AG09319 (cell line): ENCODE measurements at places on chromosomes 7 and 10.

- no peak for DNase-seq
Measured at GRCh38 chr7:114622221-114622620, 207.6 kb downstream of the FOXP2 start.

GRCh38 chr7:19930051-19930450, 156.6 kb upstream of the TMEM196 start:
- DNase-seq, result no peak

GRCh38 chr10:32961895-32962369, 3.9 kb upstream of the ITGB1 start:
- DNase-seq, result no peak

- DNase-seq, result no peak
Measured at GRCh38 chr7:157729566-157729965, 392.8 kb downstream of the DNAJB6 start.

GRCh38 chr7:93910076-93910994, 4.0 kb downstream of the GNGT1 start:
- DNase-seq, result peak; percentile 62

DNA sequence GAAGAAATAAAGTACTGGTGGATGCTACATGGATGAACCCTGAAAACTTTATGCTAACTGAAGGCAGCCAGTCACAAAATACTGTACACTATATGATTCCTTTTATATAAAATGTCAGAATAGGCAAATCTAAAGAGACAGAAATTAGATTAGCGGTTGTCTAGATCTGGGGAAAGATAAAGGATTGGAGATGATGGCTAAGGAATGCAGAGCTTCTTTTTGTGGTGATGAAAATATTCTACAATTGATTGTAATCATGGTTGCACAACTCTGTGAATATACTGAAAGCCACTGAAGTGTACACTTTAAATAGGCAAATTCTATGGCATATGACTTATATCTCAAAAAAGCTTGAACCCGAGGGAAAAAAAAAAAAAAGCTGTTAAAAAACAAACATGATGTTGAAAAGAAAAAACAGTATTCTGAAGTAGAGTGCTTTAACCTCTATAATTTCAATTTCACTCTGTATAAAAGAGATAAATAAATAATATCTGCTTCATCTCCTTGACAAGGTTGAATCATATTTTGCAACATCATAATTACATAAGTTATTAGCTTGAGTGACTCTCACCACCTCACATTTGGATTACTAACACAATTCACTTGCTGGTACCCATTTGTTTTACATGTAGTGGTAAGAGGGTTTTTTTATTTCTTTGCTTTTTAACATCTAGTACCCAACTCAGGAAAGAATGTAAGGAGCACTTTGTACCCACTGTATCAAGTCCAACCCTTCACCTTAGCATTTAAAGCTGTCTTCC, 2.8 kb upstream of the GNAI1 start:
- DNase-seq, result no peak

- DNase-seq, result no peak
Measured at GRCh38 chr10:5559642-5560141, 34.9 kb downstream of the CALML3 start.

DNA sequence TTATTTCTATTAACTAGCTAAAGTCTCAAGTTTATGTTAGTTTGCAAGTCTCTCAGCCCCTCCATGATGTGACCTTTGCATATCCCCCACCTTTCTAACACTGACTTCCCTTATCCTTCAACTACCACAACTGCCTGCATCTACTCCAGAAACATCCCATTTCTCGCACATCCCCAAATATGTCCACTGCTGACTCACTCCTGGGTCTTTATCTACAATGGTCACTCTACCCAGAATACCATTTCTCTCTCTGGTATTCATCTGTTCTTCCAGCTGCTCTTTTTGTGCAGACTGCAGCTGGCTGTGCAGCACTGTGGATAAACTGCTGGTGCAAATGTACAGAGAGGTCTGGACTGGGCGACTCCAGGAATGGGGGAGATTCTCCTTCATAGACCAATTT, 32.7 kb upstream of the PRSS1 start:
- no peak for DNase-seq

GRCh38 chr10:117551330-117552155, 9.0 kb downstream of the EMX2 start:
- DNase-seq, result no peak

GRCh38 chr10:114305521-114305925, 66.5 kb downstream of the VWA2 start:
- no peak for DNase-seq

GRCh38 chr10:56319386-56319785, 41.7 kb downstream of the ZWINT start:
- DNase-seq, result no peak

- DNase-seq, result no peak
Measured at GRCh38 chr10:45399113-45399512, 25.1 kb downstream of the ALOX5 start.

GRCh38 chr7:2166625-2167280, 66.0 kb downstream of the MAD1L1 start:
- DNase-seq, result no peak

DNA sequence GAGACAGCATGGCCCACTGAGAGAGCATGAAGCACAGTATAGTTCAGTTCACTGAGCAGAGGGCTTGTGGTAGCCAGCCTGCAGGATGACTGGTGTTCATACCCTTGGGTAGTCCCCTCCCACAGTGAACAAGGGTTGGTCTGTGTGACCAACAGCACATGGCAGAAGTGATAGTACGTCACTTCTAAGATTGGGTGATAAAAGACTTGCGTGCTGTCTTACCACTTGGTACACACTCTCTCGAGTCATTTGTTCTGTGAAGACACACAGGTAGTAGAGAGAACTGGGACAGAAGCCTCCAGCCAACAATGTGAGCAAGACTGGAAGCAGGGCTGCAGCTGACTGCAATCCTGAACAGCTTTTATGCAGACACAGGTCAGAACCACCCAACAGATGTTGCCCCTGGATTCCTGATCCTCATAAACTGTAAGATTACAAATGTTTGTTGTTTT, 14.6 kb downstream of the EPC1 start:
- no peak for DNase-seq

DNA sequence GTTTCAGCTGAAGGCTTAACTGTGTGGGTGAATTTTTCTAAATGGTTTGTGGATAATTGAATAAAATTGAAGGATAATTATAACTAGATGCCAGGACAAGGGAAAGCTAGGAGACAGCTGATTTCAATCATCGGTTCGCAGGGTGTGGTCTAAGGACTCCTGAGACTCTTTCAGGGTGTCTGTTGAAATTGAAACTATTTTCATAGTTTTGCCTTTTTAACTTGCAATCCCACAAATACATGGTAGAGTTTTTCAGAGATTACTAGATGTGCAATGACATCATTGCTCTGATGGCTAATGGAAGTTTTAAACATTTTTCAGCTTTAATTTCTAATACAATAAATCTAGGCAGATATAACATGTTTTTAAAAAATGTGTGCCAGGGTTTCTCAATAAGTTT, 18.5 kb downstream of the TRUB1 start:
- no peak for DNase-seq

DNA sequence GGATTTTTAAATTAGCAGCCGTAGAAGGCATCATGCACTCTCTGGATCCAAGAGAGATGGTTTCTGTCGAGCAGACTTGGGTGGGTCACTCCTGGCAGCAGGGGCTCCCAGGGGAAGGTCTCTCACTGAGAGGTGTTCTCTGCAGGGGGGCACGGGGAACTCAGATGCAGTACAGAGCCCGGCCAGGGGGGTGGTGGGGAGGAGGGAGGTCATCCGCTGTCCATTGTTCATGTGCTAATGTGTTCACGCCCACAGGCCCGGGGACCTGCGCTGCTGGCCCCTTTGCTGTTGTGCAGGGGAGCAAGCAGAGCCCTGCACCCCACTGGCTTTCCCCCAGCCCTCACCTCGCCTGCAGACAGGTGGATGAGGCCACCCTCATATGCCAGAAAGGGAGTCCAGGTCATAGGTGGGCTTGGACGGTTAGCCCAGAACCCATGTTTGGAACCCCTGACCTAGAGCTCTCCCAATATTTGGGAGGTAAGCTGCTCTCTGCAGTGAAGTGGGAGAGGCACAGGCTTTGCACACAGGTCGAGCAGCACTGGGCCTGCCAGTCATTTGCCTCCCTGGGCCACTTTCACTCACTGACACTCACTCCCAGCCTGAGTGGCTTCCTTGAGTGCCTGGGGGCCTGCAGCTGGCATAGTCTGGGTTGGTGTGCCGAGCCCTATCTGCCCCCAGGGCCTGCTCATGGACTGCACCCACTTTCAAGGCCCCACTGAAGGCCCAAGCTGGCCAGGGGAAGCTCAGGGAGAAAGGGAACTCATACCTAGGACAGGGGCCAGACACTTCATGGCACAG, 12.6 kb upstream of the TBRG4 start:
- no peak for DNase-seq

DNA sequence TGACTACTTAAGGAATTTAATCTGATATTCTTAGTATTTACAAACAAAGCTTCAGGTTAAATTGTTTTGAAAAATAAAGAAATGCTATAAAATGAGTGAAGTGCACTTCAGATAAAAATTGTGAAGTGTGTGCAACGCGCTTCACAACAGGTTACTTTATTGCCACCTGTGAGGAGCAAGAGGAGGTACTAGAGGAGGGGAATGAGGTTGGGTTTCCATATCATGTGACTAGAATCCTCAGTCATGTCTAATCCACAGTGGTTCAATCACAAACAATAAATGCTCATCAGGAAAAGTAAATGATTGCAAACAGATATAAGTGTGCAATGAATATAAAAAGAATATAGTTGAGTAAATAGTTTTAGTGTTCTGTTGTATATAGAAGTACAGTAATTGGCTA, 34.5 kb upstream of the CD36 start:
- no peak for DNase-seq

DNA sequence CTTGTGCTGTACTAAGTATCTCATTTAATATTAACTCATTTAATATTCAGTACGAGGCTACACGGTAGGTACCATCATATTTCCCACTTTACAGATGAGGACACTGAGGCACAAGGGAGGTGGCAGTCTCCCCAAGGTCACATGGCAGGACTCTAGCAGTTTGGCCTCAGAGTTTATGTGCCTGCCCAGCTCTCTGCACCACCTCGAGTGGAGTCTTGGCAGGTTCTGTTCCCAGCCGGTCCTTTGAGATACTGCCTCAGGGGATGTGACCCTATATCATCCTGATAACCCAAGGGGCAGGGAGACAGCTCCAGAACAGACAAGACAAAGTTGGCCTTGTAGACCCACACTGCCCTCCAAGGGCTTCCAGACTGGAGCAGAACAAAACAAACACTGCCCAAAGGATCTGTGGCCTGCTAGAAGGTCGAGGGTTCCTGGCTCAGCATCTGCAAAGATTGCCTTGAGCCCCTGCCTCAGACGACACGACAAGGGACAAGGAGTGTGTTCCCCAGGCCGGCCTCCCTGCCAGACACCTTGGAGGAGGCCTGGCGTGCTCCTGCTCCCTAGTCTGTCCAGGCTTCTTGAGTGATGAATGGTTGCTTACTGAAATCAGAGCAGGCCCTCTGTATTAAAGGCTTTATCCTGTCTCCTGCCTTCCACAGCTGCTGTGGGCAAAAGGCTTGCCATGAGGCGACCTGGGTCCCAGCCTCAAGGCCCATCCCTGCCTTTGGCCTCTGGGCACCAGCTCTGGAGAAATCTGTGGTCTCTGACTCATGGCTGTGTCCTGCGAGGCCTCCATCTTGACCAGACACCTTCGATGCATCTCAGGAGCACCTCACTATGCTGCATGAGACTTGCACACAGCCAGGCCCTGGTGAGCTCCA, 3.9 kb upstream of the PWWP2B start:
- DNase-seq, result no peak

DNA sequence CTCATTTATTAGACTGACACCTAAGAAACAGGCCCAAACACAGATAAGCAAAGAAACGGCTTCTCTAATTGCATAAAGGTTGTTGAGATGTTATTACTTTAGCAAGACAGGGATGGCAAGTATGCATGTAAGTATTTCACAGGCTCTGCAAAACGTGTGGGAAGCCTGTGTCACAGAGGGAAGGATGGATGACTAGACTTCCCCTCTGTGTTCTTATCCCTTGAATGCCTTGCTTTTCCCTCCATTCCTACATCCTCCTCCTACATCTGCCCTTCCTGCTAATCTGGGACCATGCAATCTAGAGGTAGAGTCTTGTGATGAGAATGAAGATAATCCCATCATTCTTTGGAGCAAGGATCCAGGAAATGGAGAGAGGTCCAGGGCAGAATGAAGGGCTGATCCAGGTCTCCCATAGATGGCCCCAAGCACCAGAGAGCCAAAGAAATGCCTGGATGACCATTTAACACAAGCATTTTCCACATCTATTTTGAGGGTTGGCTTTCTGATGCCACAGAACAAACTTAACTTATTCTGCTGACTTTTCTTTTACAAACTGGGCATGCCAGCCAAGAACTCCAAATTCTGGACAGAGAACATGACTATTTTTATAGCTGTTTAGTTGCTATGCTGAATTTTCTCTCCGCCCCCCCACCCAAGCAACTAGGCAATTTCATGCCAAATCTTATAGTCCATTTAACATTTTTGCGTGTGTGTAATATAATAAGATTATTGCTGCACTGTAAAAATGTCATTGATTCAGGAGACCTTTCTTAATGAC, 48.1 kb downstream of the NRP1 start:
- DNase-seq, result no peak

DNA sequence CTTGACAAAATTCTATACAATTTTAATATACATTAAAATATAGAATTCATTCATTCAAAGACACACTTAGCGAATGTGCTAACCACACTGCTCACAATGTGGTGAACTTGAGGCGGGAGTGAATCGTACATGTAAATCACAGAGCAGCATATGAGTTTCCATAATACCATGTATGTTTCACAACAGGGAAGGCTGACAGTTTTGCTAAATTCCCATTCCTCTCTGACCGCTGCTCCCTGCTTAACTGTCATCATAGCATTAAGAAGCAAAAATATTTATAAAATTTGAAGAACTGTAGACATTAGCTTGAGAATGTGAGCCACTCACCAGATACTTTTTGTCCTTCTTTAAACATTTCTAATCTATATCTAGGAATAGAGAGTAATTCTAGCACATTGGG, 763.3 kb downstream of the MAGI2 start:
- DNase-seq, result no peak

DNA sequence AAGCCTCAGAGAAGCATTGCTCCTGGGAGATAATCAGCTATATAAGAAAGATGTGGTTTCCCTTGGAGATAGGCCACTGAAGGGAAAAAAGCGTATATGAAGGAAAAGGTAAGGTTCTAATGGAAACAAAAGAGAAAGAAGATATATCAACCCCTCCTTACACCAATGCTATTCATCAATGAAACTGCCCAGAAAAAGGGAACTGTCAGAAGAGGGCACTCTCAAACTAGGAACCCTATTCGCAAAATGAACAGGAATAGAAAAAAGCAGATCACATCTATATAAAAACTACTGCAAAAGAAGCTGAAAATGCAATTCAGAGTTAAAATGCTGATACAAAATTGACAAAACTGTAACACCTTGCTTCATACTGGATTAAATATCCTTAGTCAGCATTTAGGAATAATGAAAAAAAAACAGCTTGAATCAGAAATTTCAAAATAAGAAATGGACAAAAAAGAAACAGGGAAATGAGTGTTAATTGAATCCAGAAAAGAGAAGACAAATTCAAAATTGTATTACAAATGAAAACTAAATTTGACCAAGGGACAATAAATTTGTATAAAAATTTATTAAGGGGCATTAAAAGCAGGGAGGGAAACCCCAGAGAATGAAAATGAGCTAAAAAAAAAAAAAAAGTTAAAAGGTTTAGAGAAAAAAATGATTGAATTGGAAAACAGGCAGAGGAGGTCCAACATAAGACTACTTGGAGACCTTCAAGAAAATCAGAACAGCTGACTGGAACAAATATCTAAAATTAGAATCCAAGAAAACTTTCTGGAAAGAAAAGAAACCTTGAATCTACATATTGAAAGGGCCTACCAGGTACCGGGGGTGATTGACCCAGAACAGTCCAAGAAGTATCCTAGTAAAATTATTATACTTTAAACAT, 17.9 kb downstream of the NHLRC2 start:
- no peak for DNase-seq

GRCh38 chr10:1638889-1639419, 98.4 kb downstream of the ADARB2 start:
- DNase-seq, result no peak
